ENCODE measurements at places on chromosomes 3 and 15.

DNA sequence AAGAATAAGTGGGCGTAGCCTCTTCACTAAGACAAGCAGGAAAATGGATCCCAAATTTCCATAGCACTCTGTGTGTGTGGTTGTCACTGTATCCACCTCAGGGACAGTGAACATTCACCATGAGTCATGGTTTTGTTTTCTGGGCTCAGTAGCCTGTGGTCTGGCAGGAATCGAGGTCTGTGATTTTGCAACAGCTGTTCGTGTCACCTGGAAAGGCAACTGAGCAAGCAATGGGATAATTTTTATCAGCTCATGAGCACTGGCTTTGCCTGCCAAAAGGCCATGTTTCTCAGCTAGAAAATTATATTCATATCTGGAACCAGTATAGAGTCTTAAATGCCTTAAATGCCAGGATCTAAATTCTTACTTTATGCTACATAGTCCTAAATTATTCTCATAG, 60.9 kb downstream of the STRIT1 start:
- no peak for DNase-seq

DNA sequence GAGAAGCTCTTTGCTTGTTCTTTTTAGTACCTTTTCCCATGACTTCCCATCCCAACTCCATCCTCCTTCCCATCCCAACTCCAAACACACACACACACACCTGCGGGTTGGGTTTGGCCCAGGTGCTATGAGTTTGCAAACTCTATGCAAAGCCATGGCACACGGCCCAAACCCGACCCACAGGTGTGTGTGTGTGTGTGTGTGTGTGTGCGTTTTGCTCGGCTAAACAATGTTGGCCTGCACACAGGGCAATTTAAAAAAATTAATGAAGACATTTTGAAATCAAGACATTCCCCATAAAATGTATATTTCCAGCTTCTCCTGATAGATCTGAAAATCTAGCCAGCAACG, 103.7 kb upstream of the TLE3 start:
- DNase-seq = no peak

DNA sequence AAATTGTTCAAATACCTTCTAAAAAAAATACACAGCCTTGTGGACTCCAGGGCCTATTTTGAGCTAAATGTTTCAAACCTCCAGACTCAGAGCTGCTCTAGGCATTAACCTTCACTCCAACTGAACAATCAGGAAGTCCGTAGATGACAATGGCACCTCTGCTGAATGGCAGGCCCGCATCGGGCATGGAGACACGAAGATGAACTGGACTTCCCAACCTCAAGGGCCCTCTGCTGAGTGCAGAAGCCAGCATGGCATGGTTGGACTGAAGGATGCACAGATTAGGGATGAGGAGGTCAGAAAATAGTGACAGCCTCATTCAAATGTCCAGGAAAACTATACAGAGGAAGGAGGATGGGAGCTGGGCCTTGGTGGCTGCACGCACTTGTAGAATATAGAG, 2.2 kb downstream of the FAM174B start:
- DNase-seq = no peak

DNA sequence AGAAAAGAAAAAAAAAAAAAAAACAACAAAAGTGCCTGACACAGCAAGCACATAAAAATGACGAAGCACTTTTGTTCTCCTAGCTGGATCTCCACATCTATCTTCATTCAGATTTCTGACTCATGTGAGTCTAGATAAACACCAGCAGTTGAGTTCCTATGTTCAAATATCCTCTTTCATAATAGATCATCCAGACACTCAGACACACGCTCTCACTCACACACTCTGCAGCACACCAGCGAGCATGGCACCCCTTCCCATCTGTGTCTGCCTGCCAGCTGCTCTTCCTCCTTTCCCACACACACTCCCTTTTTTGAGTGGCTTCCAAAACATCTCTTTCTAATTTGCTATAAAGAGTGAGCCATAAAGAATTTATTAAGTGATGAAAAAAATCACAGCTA, 19.8 kb upstream of the CELF6 start:
- DNase-seq = peak; percentile 6

All from erythroblast (primary cell).